ENCODE measurements at places on chromosomes 11 and 22. TPM values are rescaled to one million over a fixed set of nuclear protein-coding genes. Genes with fewer than 3 reads are reported as not detected.

The MUC6 gene
- 0.09 TPM for total RNA-seq

The TRIM48 gene
- not detected for total RNA-seq

GRCh38 chr22:32048069-32048468 is 5.0 kb downstream of the SLC5A1 start:
- no peak for DNase-seq

DNA sequence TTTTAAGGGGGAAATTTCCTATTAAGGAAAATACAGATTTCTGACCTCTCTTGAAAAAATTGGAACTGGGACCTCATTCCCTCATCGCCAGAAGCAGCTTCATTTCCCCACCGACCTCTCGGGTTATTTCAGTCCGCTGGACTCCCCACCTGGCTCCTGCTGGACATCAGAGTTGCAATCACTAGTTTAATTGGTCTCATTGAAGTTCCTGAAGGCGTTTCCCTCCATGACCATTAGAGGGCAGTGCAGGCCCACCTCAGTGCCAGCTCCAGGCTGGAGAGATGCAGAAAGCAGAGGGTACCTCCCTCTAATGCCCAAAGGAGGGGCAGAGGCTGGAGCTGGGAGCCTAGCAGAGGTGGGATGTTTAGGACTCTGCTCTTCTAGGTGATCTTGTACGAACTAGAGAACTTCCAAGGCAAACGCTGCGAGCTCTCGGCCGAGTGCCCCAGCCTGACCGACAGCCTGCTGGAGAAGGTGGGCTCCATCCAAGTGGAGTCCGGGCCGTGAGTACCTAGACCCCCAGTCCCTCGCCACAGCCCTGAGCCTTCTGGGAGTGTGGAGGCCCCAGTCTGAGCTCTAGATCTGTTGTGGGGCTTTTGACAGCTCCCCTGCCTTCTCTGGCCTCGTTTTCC is 2.7 kb downstream of the CRYBB3 start:
- peak; percentile 60 for DNase-seq

DNA sequence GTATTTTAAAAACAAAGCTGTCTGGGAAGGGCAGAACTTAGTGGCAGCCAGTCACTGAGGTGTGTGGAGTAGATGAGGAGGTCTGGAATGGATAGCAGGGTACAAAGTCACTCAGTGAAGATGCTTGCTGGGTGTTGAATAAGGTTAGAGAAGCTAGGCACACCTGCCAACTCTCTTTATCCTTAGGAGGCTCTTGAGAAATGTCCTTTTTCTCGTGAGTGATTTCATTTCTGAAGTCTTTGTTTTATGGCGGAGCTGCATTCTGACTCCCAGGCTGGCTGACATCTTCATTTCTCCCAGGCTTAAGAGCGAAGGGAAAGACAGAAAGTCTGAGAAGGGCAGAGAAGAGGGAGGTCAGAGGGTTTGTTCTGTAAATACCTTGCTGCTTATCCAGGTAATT is 31.0 kb downstream of the CECR2 start:
- no peak for DNase-seq

Measured in lower lobe of right lung (tissue), 2 donors.